Renal cortex interstitium (tissue), 15 donors: ENCODE measurements at places on chromosomes 1 and 21.

DNA sequence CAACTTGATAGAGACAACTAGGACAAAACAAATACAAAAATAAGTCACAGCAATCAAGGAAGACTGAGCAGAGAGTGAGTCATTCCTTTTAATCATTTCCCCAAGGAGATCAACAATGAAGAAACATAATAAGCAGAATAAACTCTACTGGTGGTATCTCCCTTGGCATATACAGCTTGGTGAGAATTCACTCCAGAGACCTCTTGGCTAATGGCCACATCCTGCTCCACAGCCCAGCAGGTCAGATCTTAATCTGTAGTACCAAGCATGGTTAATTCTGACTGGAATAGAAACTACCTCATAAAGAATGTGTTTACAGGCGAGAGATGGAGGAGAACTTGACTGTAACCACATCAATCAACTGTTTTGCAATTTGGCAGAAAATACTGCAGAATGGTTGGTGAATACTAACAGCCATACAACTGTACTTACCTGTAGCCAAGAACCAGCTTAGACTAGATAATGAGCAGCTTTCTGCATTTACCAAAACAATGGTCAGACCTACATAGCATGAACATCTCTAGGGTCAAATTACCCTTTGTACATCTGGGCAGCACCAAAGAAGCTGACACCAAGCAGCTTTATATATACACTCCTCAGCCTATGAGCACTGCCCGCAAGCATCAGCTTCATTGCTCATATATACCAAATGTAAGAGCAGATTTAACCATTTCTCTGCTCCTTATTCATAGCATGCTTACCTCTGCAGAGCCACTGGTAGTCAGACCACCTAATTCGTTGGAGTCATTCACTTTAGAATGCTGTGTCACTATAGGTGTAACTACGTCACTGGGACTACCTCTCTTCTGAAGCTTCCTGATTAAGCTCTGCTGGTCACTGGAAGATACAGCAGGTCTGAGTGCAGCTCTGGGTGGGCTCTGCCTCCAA is 51.0 kb downstream of the KIAA0319L start:
- peak; percentile 19 for DNase-seq

DNA sequence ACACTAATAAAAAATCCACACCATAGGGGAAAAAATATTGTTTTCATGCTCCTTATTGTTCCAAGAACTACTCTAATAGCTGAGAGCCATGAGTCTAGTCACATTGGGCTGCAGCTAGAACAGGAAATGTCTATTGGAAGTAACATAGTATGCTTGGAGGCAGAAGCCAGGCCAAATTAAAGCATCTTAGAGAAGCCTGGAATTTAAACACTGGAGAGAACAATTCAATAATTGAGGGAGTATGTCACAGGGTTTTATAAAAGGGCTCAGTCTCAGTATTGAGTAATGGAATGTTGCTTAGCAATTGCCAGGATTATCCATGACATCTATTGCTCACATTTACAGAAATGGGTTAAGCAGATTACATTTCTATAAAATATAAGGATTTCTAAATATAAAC is 471.3 kb downstream of the LMO4 start:
- no peak for DNase-seq

DNA sequence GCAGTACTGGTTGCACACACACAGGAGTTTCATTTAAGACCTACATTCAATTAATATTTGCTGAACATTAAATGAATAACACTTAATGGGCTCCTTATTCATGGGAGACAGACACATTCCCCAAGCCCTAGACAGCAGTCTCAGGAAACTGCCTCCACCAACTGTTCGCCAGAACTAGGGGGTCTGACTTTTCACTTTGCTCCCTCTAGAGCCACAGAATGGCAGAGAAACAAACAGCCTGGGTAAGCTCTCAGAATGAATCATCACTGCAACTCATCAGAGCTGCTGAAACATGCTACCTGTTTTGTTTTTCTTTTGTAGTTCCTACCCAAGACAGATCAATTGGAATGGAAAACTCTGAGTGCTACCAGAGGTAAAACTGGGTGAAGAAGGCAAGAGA is 31.7 kb downstream of the ELK4 start:
- no peak for DNase-seq

DNA sequence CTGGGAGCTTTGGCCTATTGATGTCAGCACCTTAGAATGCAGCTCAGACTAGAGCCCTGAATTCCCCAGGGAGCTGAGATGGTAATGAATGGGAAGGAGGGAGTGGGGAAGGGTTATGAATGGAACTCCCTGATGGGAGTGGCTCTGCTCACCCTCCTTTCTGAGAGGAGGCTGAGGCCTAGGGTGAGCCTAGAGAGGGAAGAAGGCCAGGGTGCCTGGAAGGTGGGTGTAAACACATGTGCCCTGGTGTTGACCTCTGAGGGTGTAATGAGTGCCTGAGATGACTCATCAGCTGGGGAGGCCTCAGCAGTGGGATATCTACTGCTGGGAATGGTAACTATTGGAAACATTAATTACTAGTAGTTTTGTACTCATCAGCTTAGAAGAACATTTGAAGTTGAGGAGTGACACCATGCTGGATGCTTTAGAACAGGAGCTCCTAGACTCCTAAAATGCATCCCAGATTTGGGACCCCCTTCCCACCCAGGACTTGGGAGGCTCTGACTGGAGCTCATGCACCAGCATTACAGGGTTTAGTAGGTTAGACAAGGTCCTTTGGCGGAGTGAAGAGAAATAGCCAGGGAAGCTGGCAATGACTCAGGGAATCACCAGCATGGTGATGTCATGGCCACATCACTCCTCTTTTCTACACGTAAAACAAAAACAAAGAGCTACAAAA is 16.0 kb upstream of the PIGV start:
- DNase-seq: no peak

DNA sequence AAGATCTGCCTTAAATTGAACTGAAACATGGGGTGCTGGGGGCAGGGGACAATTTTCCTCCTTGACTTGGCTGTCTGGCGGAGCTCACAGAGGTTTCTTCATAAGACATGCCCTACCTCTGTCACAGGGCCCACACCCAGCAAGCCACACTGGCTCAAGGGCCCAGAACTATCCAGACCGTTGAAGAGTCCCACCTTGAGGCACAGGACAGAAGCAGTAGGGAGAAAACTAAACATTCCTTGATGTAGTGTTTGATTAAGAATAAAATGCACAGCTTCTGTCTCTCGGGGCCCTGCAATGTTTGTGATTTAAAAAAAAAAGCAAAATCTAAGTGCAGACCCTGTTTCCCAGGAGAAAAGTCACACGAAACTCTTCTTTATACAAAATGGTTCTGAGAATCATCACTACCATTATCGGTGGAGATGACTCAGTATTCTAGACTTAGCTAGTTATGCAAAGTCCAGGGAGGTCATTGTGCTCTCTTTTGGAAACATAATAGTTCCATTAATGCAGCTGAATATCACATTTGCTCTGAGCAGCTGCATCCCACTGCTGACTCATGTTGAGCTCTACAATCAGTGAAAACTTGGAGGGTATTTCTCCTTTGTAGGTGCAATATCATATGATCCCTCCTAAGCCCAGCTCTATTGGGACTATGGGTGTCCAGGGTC is 53.6 kb upstream of the DIRAS3 start:
- DNase-seq: no peak

GRCh38 chr21:25636727-25637126 is 2.3 kb upstream of the JAM2 start:
- DNase-seq: no peak

GRCh38 chr1:156826630-156827029 is 10.0 kb upstream of the SH2D2A start:
- DNase-seq: no peak

- no peak for DNase-seq
Observed at GRCh38 chr1:10267319-10267718, 56.9 kb downstream of the KIF1B start.

DNA sequence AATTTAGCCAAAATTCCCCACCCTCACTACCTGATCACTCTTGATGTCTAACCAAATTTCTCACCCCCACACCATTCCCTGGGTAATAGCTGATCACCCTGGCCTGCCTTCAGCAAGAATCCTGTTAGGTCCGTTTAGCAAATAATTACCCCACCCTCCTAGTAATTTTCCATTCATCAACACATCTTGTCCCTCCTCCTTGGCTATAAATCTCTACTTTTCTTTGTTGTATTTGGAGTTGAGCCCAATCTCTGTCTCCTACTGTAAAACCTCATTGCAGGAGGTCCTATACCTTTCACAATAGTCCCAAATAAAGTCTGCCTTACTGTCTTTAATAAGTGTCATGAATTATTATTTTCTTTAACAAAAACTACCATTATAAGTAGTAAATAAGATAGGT is 6.9 kb upstream of the PRKAA2 start:
- DNase-seq: no peak

DNA sequence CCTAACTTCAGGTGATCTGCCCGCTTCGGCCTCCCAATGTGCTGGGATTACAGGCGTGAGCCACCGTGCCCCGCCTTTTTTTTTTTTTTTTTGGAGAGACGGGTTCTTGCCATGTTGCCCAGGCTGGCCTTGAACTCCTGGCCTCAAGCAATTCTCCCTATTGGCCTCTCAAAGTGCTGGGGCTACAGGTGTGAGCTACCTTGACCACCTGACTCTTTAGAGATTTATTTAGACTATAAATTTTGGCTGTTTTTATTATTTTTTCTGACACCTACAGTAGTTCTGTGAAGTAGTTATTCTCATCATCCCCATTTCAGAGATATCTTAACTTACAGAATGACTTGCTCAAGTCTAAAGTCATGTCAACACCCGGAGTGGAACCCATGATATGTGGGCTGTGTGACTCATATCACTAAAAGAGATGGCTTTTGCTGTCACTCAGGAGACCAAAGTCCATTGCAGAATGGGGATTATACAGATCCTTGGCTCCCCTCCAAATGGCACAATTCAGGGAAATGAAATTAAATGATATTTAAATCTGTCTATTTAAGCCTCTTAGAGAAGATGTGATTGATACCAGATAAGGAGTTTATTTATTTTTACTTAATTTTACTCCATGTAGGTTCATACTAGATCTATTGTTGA is 93.2 kb downstream of the CTH start:
- no peak for DNase-seq

DNA sequence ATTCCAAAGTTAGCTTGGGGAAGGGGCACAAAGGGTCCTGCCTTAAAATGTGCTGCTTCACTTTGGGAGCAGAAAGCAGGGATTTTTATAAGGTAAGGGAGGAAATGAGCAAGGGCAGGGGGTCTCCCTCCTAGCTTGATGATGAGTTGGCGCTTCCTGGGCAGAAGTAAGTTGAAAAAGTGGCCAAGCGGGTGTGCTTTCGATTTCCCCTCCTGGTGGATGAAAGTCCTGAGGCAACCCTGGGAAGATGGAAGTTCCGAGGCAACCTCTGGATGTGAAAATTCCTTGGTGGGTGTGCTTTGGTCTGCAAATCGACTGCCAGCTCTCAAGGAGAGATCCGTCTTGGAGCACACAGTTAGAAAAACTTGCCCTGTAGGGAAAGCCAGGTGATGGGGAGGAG is 41.7 kb upstream of the CD2 start:
- no peak for DNase-seq

DNA sequence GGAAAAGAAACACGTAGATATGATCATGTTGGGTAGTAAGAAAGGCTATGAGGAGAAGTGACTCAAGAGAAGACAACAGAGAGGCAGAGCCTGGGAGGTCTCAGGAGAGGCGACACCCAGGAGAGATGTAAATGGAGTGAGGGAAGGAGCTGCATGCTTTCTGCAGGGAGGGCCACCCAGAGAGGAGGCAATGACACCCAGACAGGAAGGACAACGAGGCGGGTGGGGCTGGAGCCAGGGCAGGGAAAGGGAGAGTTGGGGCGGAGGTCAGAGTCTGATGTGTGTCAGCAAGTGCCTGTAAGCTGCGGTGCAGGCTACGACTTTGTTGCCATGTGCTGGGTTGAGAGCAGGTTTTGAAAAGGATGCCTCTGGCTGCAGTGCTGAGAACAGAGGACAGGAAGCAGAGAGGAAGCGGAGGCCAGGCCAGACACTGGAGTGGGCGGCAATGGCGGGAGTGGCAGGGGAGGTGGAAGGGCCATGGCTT is 31.3 kb downstream of the SLC1A7 start:
- DNase-seq: no peak

- DNase-seq: no peak
Observed at GRCh38 chr1:147627435-147628110, 42.8 kb downstream of the ACP6 start.

GRCh38 chr1:60619581-60619980 is 462.8 kb upstream of the NFIA start:
- DNase-seq: no peak

GRCh38 chr21:31198575-31198974 is 145.5 kb downstream of the TIAM1 start:
- no peak for DNase-seq

- no peak for DNase-seq
Observed at GRCh38 chr21:32329776-32330175, 31.1 kb downstream of the MRAP start.

- no peak for DNase-seq
Observed at GRCh38 chr21:37220433-37220980, 46.6 kb downstream of the VPS26C start.

DNA sequence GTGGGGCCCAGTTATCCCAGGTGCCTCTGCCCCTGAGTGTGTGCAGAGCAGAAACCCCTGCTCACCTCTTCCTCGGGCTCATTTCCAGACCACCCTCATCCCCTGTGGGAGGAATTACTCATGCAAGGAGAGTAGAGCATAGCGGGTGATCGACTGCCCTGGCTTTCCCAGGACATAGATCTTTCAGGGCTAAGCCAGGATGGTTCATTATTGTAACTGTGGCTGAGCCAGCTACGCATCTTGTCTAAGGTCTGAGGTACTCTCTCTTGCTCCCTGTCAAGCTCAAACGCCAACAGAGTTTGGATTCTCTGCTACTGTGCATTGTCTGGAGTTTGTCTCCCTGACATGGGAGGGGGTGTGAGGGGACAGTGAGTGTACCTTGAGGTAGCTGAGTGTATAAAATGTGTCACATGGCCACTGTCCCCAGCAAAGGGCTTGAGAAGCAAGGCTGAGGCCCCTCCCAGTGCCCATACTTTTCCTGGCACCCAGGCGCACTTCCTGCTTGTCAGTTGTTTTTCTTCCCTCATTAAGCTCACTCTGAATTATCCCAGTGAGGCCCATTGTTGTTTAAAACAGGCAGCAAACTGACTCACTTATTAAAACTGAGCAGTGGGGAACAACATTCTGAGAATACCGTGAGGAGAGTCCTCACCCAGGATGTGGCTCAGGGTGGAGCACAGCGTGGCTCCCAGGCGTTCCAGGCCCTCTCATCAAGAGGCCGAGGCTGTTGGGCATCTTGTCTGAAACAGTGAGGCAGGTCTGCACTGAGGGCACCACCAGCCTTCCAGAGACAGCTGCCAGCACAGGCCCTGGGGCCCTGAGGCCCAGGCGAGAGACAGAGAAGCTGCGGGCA is 92.9 kb downstream of the LAMC2 start:
- no peak for DNase-seq

GRCh38 chr1:231733063-231733462 is 106.5 kb downstream of the DISC1 start:
- DNase-seq: no peak

DNA sequence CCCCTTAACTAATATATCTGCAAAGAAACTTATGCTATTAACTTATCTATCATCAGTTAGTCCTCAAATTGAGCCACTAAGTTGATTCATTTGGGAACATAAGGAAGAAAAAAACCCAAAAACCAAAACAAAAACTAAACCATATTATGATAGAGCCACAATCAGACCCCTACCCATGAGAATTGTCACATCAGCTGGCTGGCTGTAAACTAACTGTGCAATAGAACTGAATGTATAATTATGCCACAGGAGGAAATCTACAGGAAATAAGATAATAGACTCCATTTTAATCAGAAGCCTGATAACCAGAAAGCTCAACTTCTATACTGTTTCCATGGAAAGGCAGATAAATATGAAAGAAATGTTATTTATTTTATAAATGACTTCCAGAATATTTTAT is 110.0 kb downstream of the RGL1 start:
- no peak for DNase-seq
